ENCODE measurements at places on chromosomes 7 and 10.

DNA sequence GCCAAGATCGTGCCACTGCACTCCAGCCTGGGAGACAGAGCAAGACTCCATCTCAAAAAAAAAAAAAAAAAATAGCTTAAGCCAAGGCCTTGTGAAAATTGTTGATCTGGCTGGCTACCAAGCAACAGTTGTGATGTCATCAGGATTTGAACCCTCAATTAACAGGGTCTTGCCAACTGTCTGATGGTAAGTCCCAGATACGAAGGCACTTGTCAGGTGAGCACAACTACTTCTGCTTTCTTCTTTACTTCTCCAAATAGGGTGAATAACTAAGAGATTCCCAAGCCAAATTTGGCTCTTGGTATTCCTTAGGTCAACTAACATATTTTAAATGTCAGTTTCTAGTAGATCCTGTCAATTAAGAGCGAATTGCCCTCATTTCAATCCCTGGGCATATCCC, 47.4 kb downstream of the ANKRD61 start:
- DNase-seq = no peak

- no peak for DNase-seq
Observed at GRCh38 chr7:137975221-137975620, 26.7 kb downstream of the CREB3L2 start.

- DNase-seq = no peak
Observed at GRCh38 chr10:28471652-28472050, 61.3 kb upstream of the WAC start.

DNA sequence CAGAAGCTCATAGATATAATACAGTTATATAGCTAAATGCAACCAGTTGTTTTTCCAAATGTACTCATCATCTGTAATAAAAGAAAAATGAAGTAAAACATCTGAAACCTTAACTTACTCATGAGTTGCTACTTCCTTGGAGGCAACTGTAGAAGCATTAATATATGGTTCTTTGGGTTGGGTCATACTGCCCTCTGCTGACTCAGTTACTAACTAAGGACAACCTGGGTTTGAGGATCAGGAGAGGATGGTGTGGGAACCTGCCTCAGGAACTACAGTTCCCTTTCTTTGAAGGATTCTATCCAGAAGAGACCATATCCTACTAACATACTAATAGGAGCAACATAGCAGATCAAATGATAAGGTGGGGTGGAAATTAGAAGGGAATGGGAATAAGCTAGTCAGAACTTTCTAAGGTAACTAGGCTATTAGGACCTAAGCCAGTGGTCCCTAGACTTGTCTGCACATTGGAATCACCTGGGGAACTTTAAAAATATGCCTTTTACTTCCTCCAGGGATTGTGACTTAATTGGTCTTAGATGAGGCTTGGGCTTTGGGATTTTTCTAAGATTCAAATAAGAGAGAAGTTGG, 20.7 kb downstream of the COX15 start:
- DNase-seq = no peak

DNA sequence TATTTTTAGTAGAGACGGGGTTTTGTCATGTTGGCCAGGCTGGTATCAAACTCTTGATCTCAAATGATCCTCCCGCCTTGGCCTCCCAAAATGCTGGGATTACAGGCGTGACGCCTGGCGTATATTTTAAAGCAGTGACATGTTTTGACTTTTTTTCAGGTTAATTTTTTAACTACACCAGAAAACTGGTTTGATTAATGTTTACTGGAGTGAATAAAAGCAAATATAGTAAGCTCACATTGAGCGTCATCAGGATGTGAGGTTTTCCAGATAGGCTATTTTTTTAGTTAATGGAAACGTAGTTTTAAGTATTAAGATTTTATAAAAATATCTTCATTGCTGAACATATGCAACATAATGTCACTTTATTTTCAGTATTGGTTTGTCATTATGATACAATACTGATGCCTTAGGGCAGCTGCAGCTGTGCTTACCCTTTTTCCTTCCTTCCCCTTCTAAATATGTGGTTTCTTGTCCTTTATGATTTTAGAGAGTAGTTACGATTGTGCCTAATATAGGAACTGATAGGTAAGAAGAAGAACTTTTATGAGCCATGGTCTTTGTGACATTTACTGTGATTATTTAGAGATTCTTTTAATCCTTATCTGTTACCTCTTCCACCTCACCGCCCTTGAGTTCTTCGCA, 37.3 kb downstream of the TMEM60 start:
- no peak for DNase-seq

DNA sequence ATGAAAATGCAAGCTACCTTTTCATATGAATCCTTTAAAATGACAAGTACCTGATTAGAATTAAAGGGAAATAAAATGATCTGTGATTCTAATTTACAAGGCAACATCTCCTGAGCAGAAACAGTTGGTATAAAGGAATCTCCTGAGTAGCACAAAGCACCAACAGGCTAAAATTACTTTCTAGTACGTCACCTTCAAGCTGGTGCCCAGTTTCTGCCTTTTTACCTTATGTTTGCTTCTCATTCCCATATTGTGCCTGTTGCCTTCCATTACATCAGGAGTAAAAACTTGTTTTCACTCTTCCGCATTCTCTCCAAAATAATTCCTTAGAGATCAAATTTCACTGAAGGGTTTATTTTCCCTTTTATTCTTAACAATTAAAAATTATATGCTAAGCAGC, 587.1 kb upstream of the KCND2 start:
- no peak for DNase-seq

All from stimulated activated CD4-positive, alpha-beta T cell treated with anti-CD3 and anti-CD28 coated beads, Interleukin-15, amount 100 ng/mL, for 1 hour (primary cell).